ENCODE measurements at places on chromosomes 5 and 9.

DNA sequence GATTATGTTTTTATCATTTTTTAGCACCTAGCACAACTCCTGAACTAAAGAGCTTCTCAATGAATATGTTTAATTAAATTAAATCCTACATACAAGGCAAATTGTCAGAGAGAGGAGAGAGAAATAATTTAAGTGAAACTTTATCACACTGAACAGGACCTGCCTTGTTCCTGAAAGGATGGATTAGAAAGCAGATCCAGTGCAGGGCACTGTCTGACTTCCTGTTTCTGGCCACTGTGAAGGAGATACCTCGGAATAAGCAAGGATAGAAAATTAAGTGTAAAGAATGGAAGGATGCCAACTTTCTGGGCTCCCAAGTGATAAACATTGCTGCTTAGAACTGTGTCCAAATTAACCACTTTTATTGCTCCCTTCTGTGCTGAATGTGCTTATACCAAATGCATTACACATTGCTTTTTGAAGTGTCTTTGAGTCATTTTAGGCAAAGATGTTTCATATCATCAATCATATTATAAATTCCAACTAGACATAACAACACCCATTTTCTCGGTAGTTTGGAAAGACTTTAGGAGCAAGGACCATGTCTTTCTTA lies 89.1 kb upstream of the SPDL1 start:
- no peak for DNase-seq

DNA sequence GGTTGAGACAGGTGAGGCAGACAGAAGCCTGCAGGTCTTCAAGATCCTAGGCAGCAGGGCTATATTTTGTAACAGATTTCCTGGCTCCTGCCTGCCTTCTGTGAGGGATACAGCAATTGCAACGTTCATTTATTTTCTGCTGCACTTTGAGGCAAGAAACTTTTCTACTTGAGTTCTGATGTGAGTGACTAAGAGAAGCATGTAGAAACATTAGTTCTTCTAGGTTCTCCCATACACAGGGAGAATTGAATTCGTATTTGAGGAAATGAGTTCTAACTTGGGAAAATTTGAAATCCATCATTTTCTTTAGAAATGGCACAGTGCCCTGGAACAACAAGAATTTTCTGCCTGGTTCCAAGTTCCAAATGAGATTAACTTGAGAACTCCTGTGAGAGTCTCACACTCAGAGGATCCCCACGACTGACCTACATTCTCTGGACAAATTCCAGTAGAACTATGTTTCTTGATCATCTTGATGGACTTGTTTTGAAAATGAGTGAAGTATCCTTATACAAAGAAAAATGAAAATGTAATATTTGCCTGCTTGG lies 15.0 kb downstream of the MAMDC2 start:
- no peak for DNase-seq

GRCh38 chr9:113910036-113910639 lies 34.0 kb downstream of the ZNF618 start:
- no peak for DNase-seq

- no peak for DNase-seq
These were observed 23.4 kb upstream of the ARAP3 start for GRCh38 chr5:141705469-141705868.

- no peak for DNase-seq
These were observed 1972.1 kb downstream of the MAT2B start for GRCh38 chr5:165477546-165477945.

Measured in T-helper 1 cell (primary cell).